MCF 10A (cell line): ENCODE measurements at places on chromosomes 16 and 17. TPM values are rescaled to one million over a fixed set of nuclear protein-coding genes. Genes with fewer than 3 reads are reported as not detected.

GRCh38 chr17:39772987-39773934 is 35.5 kb downstream of the GRB7 start:
- peaks cover 4% of the 10 kb centered on the region for H3K36me3 ChIP-seq
- peaks cover 11% of the 10 kb centered on the region for H3K4me1 ChIP-seq
- no peak for DNase-seq
- peaks cover 77% of the 10 kb centered on the region for H3K27me3 ChIP-seq
- H3K4me3 ChIP-seq = no peak overlapping the region

The SLFN11 gene
- not detected in 2 replicates for total RNA-seq

The TNFRSF13B gene
- total RNA-seq = not detected in 2 replicates

The GDPD3 gene
- total RNA-seq = 0.49 and 1.5 TPM in 2 replicates

The SLC5A2 gene
- total RNA-seq = not detected in 2 replicates

The C17orf50 gene
- not detected in 2 replicates for total RNA-seq

- H3K4me1 ChIP-seq = no peaks in the 10 kb centered on the region
- no peak for DNase-seq
- H3K27ac ChIP-seq = no peak overlapping the region
- no peak overlapping the region for H3K4me3 ChIP-seq
- no peaks in the 10 kb centered on the region for H3K36me3 ChIP-seq
Observed at GRCh38 chr16:19240494-19240893, 45.0 kb upstream of the CLEC19A start.

- no peak overlapping the region for H3K27ac ChIP-seq
- DNase-seq = no peak
- H3K36me3 ChIP-seq = no peaks in the 10 kb centered on the region
- H3K27me3 ChIP-seq = peaks cover 14% of the 10 kb centered on the region
Observed at GRCh38 chr16:5036228-5037156, 2.8 kb upstream of the NAGPA start.

- DNase-seq = peak; percentile 70
- H3K4me3 ChIP-seq = no peak overlapping the region
- no peaks in the 10 kb centered on the region for H3K36me3 ChIP-seq
- no peaks in the 10 kb centered on the region for H3K4me1 ChIP-seq
- no peaks in the 10 kb centered on the region for H3K27me3 ChIP-seq
- no peak overlapping the region for H3K27ac ChIP-seq
Observed at GRCh38 chr16:2194852-2195321, 1.5 kb downstream of the CASKIN1 start.

The MAPT gene
- total RNA-seq = 0.42 and 0.66 TPM in 2 replicates

DNA sequence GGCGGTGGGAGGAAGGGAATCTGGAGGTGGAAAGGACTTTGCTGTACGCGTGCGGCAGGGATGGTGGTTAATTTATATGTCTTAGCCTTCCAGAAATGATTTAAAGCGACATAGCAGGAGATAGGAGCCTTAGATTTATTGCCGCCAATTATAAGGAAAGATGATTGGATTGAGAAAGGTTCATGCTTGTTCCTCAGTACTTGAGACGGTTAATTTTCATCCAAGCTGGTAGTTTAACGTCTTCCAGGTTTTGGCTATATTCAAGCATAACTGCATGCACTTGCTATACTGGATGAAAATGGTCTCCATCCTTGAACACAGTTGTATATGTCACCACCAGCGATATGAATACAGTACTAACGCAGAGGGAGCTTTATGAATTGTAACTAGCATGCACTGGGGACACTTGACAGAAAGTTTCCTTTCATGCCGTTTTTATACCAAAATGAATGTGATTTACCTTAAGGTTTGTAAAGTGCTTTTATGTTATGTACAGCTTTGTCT is 610 bp upstream of the PEX12 start:
- H3K4me1 ChIP-seq = no peaks in the 10 kb centered on the region
- peaks cover 8% of the 10 kb centered on the region for H3K36me3 ChIP-seq
- no peak for DNase-seq
- H3K4me3 ChIP-seq = peak overlapping the region; percentile 89
- H3K27me3 ChIP-seq = no peaks in the 10 kb centered on the region

GRCh38 chr17:66809408-66809807 is 25.5 kb upstream of the CACNG5 start:
- no peaks in the 10 kb centered on the region for H3K36me3 ChIP-seq
- no peak overlapping the region for H3K4me3 ChIP-seq
- DNase-seq = no peak
- no peak overlapping the region for H3K27ac ChIP-seq
- peaks cover 23% of the 10 kb centered on the region for H3K27me3 ChIP-seq

- peaks cover 4% of the 10 kb centered on the region for H3K4me1 ChIP-seq
- H3K27me3 ChIP-seq = no peaks in the 10 kb centered on the region
- no peaks in the 10 kb centered on the region for H3K36me3 ChIP-seq
- no peak overlapping the region for H3K27ac ChIP-seq
Observed at GRCh38 chr17:48571826-48572417, 6.2 kb downstream of the HOXB4 start.

GRCh38 chr16:56763291-56763916 is 33.5 kb downstream of the NUP93 start:
- no peak overlapping the region for H3K27ac ChIP-seq
- H3K4me3 ChIP-seq = no peak overlapping the region
- H3K36me3 ChIP-seq = peaks cover 20% of the 10 kb centered on the region
- H3K4me1 ChIP-seq = no peaks in the 10 kb centered on the region
- H3K27me3 ChIP-seq = no peaks in the 10 kb centered on the region

DNA sequence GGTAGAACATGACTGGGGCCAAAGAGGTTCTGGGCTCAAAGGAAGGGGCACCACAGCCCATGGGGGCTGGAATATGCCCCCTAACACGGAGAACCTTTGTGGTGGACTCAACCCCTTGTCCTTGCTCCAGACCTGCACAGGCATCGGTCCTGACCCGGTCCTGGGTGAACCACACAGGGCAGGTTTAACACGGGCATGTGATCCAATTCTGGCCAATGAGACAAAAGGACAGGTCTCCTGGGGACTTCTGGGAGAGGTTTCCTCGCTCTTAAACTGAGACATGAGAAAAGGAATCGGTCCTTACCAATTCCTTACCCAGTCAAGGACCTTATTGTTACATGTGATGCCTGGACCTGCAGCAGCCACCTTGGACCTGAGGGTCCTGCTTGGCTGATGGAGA is 3.7 kb downstream of the DOC2B start:
- peaks cover 11% of the 10 kb centered on the region for H3K27me3 ChIP-seq
- DNase-seq = no peak
- no peak overlapping the region for H3K27ac ChIP-seq
- H3K36me3 ChIP-seq = no peaks in the 10 kb centered on the region
- H3K4me1 ChIP-seq = no peaks in the 10 kb centered on the region
- no peak overlapping the region for H3K4me3 ChIP-seq

The HOXB13 gene
- not detected in 2 replicates for total RNA-seq

DNA sequence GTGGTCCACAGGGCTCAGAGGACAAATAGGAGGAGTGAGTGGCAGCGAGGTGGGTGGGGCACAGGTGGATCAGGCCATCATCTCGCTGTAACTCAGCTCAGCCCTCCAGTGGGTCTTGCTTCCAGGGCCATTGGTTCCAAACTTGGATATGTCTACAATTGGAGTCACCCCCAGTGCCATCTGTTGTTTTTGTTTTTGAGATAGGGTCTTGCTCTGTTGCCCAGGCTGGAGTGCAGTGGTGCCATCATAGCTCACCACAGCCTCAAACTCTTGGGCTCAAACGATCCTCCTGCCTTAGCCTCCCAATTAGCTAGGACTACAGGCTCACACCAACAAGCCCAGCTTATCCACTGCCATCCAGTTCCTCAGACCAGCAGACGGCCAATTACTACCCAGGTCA is 45.9 kb downstream of the DDX19A start:
- peaks cover 4% of the 10 kb centered on the region for H3K36me3 ChIP-seq
- DNase-seq = no peak
- peaks cover 14% of the 10 kb centered on the region for H3K4me1 ChIP-seq
- H3K4me3 ChIP-seq = no peak overlapping the region

GRCh38 chr16:78117391-78117790 is 17.9 kb downstream of the WWOX start:
- DNase-seq = no peak
- H3K4me1 ChIP-seq = no peaks in the 10 kb centered on the region
- H3K27ac ChIP-seq = no peak overlapping the region

The CAMKK1 gene
- total RNA-seq = 3.8 and 4.3 TPM in 2 replicates

GRCh38 chr16:68833251-68833650 is 10.1 kb upstream of the TANGO6 start:
- DNase-seq = no peak
- no peaks in the 10 kb centered on the region for H3K4me1 ChIP-seq
- H3K4me3 ChIP-seq = no peak overlapping the region
- H3K27me3 ChIP-seq = no peaks in the 10 kb centered on the region
- peaks cover 38% of the 10 kb centered on the region for H3K36me3 ChIP-seq

DNA sequence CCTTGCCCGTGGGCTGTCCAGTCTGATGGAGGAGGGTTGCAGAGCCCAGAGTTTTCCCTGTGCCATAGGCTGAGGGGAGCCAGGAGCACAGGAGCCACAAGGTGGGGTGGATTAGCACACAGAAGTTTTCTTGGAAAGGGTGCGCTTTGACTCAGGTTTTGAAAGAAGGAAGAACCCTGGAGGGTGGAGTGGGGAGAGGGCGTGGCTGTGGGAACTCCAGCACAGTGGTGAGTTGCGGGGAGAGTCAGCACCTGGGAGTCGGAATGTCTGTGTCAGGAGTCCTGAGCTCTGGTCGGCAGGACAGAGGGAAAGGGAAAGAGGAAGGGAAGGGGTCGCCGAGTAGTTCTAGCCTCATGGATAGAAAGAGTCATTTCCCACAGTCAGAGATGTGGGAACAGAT is 8.9 kb upstream of the KRT14 start:
- H3K27me3 ChIP-seq = no peaks in the 10 kb centered on the region
- H3K27ac ChIP-seq = no peak overlapping the region
- no peak overlapping the region for H3K4me3 ChIP-seq

DNA sequence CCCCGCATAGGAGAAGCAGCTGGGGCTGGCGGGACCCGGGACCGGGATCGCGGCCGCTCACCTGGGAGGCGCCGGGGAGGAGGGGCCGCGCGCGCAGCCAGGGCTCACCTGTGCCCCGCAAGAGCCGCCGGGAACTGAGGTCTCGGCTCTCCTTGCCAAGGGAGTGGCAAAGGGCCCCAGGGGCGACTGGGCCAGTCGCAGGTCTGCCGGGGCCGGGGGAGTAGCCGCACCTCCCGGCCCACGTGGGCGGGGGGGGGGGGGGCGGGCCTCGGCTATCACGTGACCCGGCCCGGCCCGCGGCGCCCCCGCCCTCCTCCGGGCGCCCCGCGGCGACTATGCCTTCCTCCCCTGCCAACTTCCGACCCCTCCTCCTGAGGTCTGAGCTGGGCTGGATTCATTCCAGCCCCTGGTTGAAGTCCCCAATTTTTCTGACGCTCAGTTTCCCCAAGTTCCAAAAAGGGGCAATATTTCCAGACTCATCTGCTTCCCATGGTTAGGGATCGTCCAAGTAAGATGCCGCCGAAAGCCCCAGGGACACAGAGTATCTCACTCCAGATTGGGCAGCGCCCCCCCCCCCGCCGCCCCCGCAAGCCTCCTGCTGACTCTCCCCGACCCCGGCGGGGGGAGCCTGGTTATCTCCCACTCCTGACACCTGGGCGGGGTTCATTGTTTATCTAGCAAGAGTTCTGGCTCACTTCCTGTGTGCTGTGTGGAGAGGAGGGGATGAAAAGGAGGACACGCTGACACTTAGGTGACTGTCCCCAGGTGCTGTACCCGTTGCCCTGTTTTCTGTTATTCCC is at the start of gene TMC6:
Gene TMC6, minus strand, starts transcription at position 205 of the 800 bp plus-strand sequence. CDS start 1,923 bp downstream, outside the sequence.
- peak; percentile 56 for DNase-seq
- peak within 1 kb of the TSS; percentile 77 for H3K4me3 ChIP-seq
- no peaks in the 10 kb centered on the region for H3K4me1 ChIP-seq
- H3K36me3 ChIP-seq = peaks cover 6% of the 10 kb centered on the region

- no peaks in the 10 kb centered on the region for H3K4me1 ChIP-seq
- H3K36me3 ChIP-seq = peaks cover 8% of the 10 kb centered on the region
- no peak for DNase-seq
Observed at GRCh38 chr17:32575852-32576251, 89.1 kb downstream of the CDK5R1 start.

GRCh38 chr17:42476411-42476810 is 17.7 kb downstream of the ATP6V0A1 start:
- no peaks in the 10 kb centered on the region for H3K27me3 ChIP-seq
- H3K4me1 ChIP-seq = peaks cover 13% of the 10 kb centered on the region
- H3K4me3 ChIP-seq = no peak overlapping the region
- DNase-seq = no peak
- peaks cover 90% of the 10 kb centered on the region for H3K36me3 ChIP-seq

- H3K36me3 ChIP-seq = no peaks in the 10 kb centered on the region
- H3K27me3 ChIP-seq = no peaks in the 10 kb centered on the region
- peak overlapping the region; percentile 88 for H3K27ac ChIP-seq
- peak overlapping the region; percentile 30 for H3K4me3 ChIP-seq
- DNase-seq = peak; percentile 50
Observed at GRCh38 chr17:29154516-29155226, 25.5 kb downstream of the MYO18A start.

GRCh38 chr16:12728469-12728868 is 75.2 kb downstream of the CPPED1 start:
- H3K4me3 ChIP-seq = no peak overlapping the region
- H3K27ac ChIP-seq = no peak overlapping the region
- H3K4me1 ChIP-seq = peaks cover 4% of the 10 kb centered on the region
- no peak for DNase-seq
- no peaks in the 10 kb centered on the region for H3K36me3 ChIP-seq

- no peak for DNase-seq
- H3K36me3 ChIP-seq = no peaks in the 10 kb centered on the region
- no peak overlapping the region for H3K27ac ChIP-seq
- H3K4me3 ChIP-seq = no peak overlapping the region
- peaks cover 4% of the 10 kb centered on the region for H3K4me1 ChIP-seq
Observed at GRCh38 chr16:89945654-89946053, 2.9 kb upstream of the DEF8 start.

The SLFN12L gene
- total RNA-seq = 0.34 and 0.35 TPM in 2 replicates

GRCh38 chr17:69170377-69170776 is 28.7 kb upstream of the ABCA6 start:
- H3K27me3 ChIP-seq = no peaks in the 10 kb centered on the region
- DNase-seq = no peak
- no peak overlapping the region for H3K4me3 ChIP-seq
- H3K27ac ChIP-seq = no peak overlapping the region

The TNFRSF17 gene
- total RNA-seq = not detected in 2 replicates

The IL34 gene
- not detected in 2 replicates for total RNA-seq

The GPR139 gene
- not detected in 2 replicates for total RNA-seq
